T-helper 17 cell (primary cell): ENCODE measurements at places on chromosomes 13 and 19.

DNA sequence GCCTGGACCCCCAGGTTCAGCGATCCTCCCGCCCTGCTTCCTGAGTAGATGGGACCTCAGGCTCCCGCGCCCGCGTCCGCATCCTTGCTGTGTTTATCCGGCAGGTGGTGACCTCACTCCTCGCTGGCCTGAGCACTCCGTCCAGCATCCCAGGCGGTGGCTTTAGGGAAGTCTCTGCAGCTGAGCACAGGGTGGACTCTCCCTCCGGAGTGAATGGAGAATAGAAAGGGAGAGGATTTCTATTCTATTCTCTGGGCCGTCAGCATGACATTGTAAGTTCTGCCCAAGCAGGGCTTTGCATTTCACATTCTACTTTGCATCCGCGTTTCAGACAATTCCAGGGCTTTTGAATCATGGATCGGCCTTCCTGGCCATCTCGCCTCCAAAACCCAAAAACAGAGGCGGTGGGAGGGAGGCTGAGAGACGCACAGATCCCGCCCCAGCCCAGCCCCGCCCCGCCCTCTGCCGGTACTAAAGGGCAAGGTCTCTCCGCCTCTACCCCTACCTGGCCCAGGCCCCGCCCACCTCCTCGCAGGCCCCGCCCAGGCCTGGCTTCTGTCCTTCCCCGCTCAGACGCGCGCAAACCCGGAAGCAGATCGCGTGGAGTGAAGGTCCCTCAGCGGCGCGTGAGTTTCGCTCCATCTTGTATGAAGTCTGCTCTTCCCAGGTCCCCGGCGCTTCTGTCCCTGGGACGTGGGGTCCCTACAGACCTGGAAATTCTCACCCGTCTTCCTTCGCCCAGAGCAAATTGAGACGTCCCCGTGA lies at the start of gene ZNF525:
Gene ZNF525, plus strand, starts transcription at position 572 of the 765 bp plus-strand sequence. CDS start 6,577 bp downstream, outside the sequence.
- peaks cover 13% of the 10 kb centered on the region for H3K4me1 ChIP-seq
- peak within 1 kb of the TSS; percentile 89 for H3K27ac ChIP-seq
- peak within 1 kb of the TSS; percentile 91 for H3K4me3 ChIP-seq
- no peaks in the 10 kb centered on the region for H3K36me3 ChIP-seq
- DNase-seq: peak; percentile 95
- H3K27me3 ChIP-seq: no peaks in the 10 kb centered on the region

- no peaks in the 10 kb centered on the region for H3K4me1 ChIP-seq
- no peaks in the 10 kb centered on the region for H3K36me3 ChIP-seq
- no peak overlapping the region for H3K27ac ChIP-seq
- H3K27me3 ChIP-seq: no peaks in the 10 kb centered on the region
- DNase-seq: no peak
- H3K4me3 ChIP-seq: no peak overlapping the region
Observed at GRCh38 chr13:103351035-103351828, 285.0 kb upstream of the SLC10A2 start.

DNA sequence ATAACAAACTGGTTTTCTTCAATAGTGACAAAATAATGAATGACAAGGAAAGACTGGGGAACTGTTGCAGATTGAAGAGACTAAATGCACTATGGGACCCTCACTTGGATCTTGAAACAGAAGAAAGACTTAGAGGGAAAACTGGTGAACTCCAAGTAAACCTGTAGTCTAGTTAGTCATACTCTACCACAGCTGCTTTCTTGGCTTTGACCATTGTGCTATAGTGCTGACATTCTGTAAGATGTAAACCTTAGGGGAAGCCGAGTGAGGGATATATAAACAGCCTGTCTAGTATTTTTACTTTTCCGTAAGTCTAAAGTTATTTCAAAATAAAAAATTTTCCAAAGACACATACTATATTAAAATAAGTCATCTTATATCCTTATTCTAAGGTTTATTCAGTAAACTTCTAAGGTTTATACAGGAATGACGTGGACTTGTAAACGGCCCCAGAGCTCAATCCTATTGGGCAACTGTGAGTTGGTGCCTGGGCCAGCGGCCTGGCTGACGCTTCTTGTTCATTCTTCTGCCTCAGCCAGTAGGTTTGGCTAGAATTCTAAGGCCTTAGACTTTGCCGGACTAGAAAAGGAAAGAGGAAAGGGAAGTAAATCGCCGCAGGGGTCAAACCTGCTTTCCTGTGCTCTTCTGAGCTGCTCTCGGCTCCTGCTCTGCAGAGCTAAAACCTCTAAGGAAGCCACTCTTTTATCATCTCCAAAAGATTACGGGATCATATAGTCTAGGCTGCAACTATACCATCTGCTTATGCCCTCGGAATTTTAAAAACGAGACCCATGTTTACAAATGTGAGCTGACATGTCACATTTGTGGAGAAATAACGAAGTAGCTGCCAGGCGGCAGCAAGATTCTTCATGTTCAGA lies 33.6 kb upstream of the UBE2L5 start:
- DNase-seq: no peak
- no peaks in the 10 kb centered on the region for H3K27me3 ChIP-seq
- peaks cover 24% of the 10 kb centered on the region for H3K4me1 ChIP-seq
- H3K4me3 ChIP-seq: peak overlapping the region; percentile 76
- H3K36me3 ChIP-seq: peaks cover 2% of the 10 kb centered on the region
- peak overlapping the region; percentile 84 for H3K27ac ChIP-seq

- peaks cover 5% of the 10 kb centered on the region for H3K36me3 ChIP-seq
- H3K4me3 ChIP-seq: no peak overlapping the region
- H3K4me1 ChIP-seq: peaks cover 8% of the 10 kb centered on the region
- H3K27me3 ChIP-seq: peaks cover 13% of the 10 kb centered on the region
Observed at GRCh38 chr19:32830231-32831014, 39.1 kb downstream of the SLC7A9 start.

- no peak for DNase-seq
- no peaks in the 10 kb centered on the region for H3K36me3 ChIP-seq
- H3K27ac ChIP-seq: no peak overlapping the region
- H3K27me3 ChIP-seq: peaks cover 53% of the 10 kb centered on the region
Observed at GRCh38 chr13:100721885-100722512, 47.4 kb upstream of the TMTC4 start.

- peaks cover 49% of the 10 kb centered on the region for H3K4me1 ChIP-seq
- H3K27me3 ChIP-seq: no peaks in the 10 kb centered on the region
- DNase-seq: no peak
- no peak overlapping the region for H3K4me3 ChIP-seq
- peaks cover 11% of the 10 kb centered on the region for H3K36me3 ChIP-seq
Observed at GRCh38 chr19:16380314-16380695, 55.7 kb downstream of the KLF2 start.

- H3K36me3 ChIP-seq: no peaks in the 10 kb centered on the region
- no peaks in the 10 kb centered on the region for H3K27me3 ChIP-seq
- H3K4me3 ChIP-seq: no peak overlapping the region
- no peak for DNase-seq
- no peaks in the 10 kb centered on the region for H3K4me1 ChIP-seq
Observed at GRCh38 chr13:104008541-104009435, 942.6 kb upstream of the SLC10A2 start.

DNA sequence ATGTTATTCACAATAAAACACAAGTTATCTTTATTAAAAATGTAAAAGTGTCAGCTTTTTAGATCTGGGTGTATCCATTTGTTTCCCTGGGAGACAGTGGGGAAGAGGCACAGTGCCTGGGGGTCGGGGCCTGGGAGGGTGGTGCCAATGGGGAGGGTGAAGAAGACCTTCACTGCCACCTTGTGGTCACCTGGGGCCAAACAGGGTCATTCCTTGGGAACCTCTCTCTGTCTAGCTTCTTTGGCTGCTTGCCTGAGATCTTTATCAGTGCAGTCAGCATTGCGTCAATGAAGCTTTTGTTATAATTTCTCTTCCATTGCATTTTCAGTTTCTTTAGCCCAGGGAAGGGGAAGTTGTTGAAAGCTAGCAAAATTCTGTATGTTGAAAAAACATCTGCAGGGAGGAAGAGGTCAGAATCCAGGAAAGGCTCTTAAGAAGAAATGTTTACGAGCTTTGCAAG lies 39.1 kb downstream of the PCDH8 start:
- H3K36me3 ChIP-seq: no peaks in the 10 kb centered on the region
- H3K27me3 ChIP-seq: peaks cover 53% of the 10 kb centered on the region
- peaks cover 6% of the 10 kb centered on the region for H3K4me1 ChIP-seq
- DNase-seq: no peak
- H3K27ac ChIP-seq: no peak overlapping the region
- H3K4me3 ChIP-seq: no peak overlapping the region

DNA sequence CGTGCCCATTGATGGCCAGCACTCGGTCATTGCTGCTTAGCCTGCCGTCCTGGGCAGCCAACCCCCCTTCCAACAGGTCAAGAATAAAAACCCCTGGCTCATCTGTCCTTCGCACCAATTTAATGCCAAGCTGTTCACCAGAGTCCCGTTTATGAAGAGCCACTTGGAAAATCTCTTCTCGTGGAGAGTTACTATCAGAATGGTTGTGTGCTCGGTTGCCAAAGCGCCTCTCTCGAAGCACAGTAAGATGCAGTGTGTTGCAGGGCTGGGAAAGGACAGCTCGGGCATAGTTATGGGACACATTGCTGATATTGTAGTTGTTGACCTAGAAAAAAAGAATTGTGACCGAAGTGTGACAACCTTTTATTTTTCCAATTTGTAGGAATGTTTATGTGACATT lies 57.9 kb downstream of the LNX2 start:
- DNase-seq: no peak
- H3K4me3 ChIP-seq: no peak overlapping the region
- H3K27ac ChIP-seq: peak overlapping the region; percentile 89
- peaks cover 14% of the 10 kb centered on the region for H3K4me1 ChIP-seq
- H3K27me3 ChIP-seq: no peaks in the 10 kb centered on the region

DNA sequence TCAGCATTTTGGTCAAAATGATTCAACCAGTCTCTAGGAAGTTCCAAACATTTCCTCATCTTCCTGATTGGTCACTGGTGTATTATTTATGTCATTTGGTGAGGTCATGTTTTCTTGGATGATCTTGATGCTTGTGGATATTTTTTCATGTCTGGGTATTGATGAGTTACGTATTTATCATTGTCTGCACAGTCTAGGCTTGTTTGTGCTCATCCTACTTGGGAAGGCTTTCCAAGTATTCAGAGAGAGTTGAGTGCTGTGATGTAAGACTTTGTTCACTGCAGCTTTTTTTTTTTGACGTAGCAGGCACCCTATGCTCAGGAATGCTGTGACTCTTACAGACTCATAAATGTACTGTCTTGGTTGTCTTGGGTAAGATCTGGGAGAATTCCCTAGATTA lies 509.5 kb downstream of the SLITRK1 start:
- DNase-seq: no peak
- H3K36me3 ChIP-seq: no peaks in the 10 kb centered on the region
- no peak overlapping the region for H3K27ac ChIP-seq
- H3K4me1 ChIP-seq: no peaks in the 10 kb centered on the region
- no peaks in the 10 kb centered on the region for H3K27me3 ChIP-seq

GRCh38 chr13:29195456-29195855 lies 375.3 kb downstream of the MTUS2 start:
- no peaks in the 10 kb centered on the region for H3K27me3 ChIP-seq
- no peaks in the 10 kb centered on the region for H3K4me1 ChIP-seq
- no peak overlapping the region for H3K4me3 ChIP-seq
- H3K36me3 ChIP-seq: no peaks in the 10 kb centered on the region
- H3K27ac ChIP-seq: no peak overlapping the region

GRCh38 chr19:17654993-17655392 lies 33.2 kb downstream of the UNC13A start:
- H3K27me3 ChIP-seq: peaks cover 30% of the 10 kb centered on the region
- H3K36me3 ChIP-seq: peaks cover 3% of the 10 kb centered on the region
- no peak for DNase-seq
- no peak overlapping the region for H3K4me3 ChIP-seq

- H3K27ac ChIP-seq: no peak overlapping the region
- no peaks in the 10 kb centered on the region for H3K27me3 ChIP-seq
- peaks cover 9% of the 10 kb centered on the region for H3K4me1 ChIP-seq
- peaks cover 2% of the 10 kb centered on the region for H3K36me3 ChIP-seq
Observed at GRCh38 chr19:10279737-10280442, 6.9 kb upstream of the ICAM4 start.

DNA sequence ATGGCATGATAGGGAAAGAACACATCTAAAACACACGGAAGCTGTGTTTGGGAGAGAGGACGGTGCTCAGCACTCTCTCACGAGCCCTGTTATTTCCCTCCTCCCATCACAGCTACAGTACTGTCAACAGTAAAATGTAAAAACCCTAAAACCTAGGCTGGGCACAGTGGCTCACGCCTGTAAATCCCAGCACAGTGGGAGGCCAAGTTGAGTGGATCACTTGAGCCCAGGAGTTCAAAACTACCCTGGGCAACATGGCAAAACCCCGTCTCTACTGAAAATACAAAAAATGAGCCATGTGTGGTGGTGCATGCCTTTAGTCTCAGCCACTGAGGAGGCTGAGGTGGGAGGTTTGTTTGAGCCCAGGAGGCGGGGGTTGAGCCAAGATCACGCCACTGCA lies 54.8 kb downstream of the FOXO1 start:
- peaks cover 12% of the 10 kb centered on the region for H3K36me3 ChIP-seq
- DNase-seq: no peak
- no peak overlapping the region for H3K4me3 ChIP-seq
- H3K27me3 ChIP-seq: no peaks in the 10 kb centered on the region
- H3K4me1 ChIP-seq: peaks cover 77% of the 10 kb centered on the region

- no peak overlapping the region for H3K27ac ChIP-seq
- no peak overlapping the region for H3K4me3 ChIP-seq
- H3K27me3 ChIP-seq: no peaks in the 10 kb centered on the region
- no peaks in the 10 kb centered on the region for H3K36me3 ChIP-seq
- no peak for DNase-seq
- H3K4me1 ChIP-seq: no peaks in the 10 kb centered on the region
Observed at GRCh38 chr13:96782186-96782585, 212.1 kb downstream of the OXGR1 start.

DNA sequence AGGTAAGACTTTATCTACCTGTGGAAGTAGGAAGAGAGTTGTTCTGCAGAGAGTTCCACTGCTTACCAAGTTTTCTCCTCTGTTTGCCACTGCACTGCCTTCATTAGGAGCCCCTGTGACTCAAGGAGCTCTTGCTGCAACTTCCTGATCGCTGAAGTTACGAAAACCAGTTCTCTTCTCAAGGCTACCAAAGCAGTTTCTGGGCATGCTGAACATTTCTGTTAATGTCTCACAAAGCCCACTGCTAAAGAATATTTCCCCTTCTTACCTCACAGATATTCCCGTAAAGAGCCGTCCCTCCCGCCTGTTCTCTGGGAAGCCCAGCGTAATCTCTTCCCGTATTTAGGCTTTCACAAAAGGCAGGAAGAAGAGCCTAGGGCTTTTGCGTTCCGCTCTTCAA lies 82.6 kb upstream of the OXGR1 start:
- H3K27ac ChIP-seq: no peak overlapping the region
- H3K36me3 ChIP-seq: no peaks in the 10 kb centered on the region
- H3K27me3 ChIP-seq: peaks cover 14% of the 10 kb centered on the region
- DNase-seq: no peak

DNA sequence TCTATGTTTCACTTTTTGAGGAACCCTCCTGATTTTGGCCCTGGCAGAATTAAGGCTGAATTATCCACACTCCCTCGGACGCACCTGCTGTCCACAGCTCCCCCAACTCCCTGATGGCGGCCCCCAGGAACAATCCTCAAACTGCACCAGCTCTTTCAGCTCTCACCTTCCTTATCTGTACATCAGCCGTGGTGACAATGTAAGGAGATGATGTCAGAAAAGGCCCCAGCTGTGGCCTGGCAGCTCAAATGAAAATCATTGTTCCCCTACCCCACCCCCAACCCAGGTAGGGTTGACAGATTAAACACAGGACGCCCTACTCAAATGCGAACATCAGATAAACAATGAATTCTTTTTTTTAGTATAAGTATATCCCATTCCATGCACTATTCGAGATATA lies 35.0 kb upstream of the KLF2 start:
- H3K27me3 ChIP-seq: peaks cover 7% of the 10 kb centered on the region
- H3K4me1 ChIP-seq: peaks cover 19% of the 10 kb centered on the region
- peaks cover 5% of the 10 kb centered on the region for H3K36me3 ChIP-seq
